ENCODE measurements at places on chromosomes 3 and 15.

- DNase-seq, result no peak
Measured at GRCh38 chr3:106824856-106825255, 552.4 kb upstream of the CCDC54 start.

- no peak for DNase-seq
Measured at GRCh38 chr3:67617518-67617917, 36.9 kb downstream of the SUCLG2 start.

GRCh38 chr15:33132722-33133345, 61.7 kb downstream of the FMN1 start:
- DNase-seq, result no peak

DNA sequence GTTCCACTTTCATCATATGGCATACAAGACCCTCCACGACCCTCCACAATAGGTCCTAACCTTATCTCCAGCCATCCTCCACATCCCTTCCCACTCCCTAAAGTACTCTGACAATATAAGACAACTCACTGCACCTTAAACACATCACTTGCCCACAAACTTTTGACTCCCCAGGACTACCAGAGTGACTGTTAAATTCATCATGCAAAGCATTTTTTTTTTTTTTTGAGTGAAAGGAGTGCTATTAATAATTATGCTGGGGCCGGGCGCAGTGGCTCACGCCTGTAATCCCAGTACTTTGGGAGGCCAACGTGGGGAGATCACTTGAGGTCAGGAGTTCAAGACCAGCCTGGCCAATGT, 55.8 kb downstream of the OSBPL10 start:
- DNase-seq, result no peak

DNA sequence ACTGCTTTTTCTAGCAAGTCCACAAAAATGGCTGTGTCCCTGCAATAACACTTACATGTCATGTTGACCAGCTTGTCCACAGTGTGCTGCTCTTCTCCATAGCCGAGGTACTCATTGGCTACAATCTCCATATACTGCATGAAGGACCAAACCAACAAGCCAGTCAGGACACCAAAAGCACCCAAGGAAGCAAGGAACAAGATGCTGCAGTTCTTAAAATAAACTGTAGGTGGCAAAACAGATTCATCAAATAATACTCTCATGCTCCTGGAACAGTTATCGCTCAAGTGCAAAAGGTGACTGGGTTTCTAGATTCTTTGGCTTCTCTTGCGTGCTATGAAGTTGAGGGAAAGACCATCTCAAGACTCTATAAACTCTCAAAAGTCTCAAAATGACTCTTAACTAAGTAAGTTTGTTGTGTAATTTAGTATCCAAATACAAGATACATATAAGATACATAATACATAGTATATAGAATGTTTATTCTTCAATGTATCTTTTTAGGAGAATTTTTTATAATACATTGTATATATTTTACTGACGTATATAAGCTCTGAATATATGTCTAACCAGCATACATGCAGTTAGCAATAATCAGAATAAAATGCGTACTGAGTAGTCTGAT, 57.0 kb downstream of the NEK10 start:
- DNase-seq, result no peak

GRCh38 chr3:152199102-152199840, 69.5 kb upstream of the MBNL1 start:
- DNase-seq, result no peak

GRCh38 chr3:17195856-17196604, 311.3 kb downstream of the PLCL2 start:
- DNase-seq, result no peak
